ENCODE measurements at places on chromosomes 1 and 21.

GRCh38 chr1:33165209-33165608, 16.6 kb downstream of the TRIM62 start:
- no peak for DNase-seq

DNA sequence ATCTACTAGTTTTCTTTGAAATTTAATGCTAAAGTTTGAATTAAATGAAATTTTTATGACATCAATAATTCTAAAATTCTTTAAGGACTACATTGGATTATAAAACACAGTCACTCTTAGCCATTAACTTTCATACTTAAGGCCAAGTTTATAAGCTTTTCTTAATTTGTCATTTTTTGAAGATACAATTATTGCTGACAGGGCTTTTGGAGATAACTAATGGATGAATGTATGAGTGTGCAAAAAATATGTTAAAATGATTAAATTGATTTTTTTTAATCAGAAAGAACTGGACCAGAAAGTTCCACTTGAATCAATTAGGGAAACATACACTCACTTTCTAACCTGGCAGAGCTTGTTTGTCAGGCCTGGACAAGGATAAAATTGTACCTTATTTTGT, 70.3 kb upstream of the CHODL start:
- DNase-seq: no peak

DNA sequence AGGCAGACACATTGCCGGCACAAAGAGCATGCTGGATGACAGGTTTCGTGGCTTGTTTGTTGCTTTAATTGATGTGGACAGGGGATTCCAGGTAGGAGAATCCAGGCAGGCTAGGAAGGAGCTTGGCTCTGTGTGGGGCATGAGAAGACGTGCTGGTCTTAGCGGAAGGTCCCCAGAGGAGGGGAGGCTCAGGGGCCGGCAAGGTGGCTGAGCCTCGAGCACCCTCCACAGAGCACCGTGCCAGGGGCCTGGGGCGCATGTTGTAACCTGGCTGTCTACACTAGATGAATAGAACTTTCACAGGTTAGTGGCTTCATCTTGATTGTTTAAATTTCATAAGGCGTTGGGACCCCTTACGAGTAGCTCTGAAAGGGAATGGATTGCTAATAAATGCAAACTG, 223.1 kb downstream of the CAMTA1 start:
- no peak for DNase-seq

- no peak for DNase-seq
Observed at GRCh38 chr1:41371630-41372599, 10.7 kb downstream of the FOXO6 start.

DNA sequence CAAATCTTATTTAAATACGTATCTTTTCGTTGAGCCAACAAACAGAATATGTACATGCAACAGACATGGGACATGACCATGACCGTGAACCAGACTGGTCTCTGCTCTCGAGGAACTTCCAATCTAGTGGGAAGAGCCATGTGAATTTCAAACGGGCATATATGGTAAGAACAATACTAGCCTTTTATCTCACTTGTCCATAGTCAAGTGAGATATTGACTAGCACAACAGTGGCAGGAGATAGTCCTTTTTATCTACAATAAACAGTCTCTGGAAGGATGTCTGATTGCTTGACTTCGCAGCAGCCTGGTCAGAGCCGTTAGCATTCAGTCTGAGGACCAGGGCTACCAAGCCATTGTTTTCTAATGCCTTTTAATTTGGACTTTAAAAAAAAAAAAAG, 12.6 kb upstream of the PLA2G2C start:
- no peak for DNase-seq

- DNase-seq: no peak
Observed at GRCh38 chr1:109800291-109800690, 36.6 kb upstream of the EPS8L3 start.

DNA sequence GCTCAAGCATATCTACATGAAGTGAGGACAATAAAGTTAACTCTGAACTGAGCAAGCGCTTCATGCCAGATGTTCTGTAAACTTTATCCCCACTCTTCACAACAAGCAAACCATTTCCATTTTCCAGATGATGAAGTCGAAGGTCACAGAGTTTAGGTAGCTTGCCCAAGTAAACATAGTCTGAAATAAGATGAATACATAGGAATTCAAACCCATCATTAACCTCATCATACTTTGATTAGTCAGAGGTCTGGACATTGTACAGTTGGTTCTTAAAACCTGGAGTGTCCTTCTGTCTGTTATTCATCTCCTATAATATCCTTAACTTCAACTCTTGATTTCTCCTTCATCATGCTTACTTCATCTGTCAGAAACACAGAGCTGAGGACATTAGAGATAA, 180.3 kb upstream of the C8B start:
- DNase-seq: no peak

- DNase-seq: no peak
Observed at GRCh38 chr1:72516826-72517225, 234.5 kb upstream of the NEGR1 start.

DNA sequence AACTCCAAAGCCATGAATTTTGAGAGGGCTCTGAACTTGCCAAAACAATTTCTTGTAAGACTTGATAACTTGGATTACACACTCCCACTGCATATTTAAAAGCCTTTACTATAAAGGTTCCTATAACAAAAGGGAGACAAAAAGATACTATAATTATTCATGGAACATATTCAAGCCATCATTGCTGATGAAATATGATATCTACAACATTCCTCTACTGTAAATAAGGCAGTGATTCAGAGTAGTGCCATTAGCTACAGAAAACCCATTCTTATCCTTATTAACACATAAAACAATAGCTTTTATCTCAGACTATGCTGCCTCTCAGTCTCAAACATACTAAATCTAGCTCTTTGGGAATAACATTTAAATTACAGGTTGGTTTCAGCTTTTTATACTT, 675.5 kb upstream of the CXADR start:
- DNase-seq: no peak

- DNase-seq: no peak
Observed at GRCh38 chr21:34852448-34852847, 183.7 kb downstream of the CLIC6 start.

DNA sequence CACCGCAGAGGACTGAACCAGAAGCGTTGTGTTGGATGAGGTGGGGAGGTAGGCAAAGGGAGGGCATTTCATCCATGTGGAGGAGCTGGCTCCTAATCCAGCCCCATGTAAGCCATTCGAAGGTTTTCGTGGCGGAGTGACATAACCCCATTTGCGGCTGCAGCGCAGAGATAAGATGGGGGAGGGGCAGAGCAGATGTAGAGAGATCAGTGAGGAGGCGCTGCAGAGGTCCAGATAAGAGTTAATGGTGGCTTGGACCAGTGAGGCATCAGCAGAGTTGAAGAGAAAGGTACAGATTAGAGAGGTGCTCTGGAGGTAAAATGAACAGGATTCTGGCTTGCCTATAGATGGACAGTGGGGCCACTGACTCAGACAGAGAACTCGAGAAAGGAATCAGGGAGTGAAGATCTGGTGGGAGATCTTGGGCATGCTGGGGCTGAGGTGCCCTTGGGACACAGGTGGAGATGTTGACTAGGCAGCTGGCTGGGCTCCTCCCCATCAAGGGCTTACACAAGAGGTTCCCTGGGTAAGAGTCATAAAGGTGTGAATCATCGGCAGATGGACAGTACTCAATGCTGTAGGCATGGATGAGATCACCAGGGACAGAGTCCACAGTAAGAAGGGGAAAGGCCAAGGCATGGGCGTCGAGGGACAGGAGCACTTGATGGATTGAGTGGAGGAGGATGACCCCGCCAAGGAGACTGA, 7.8 kb upstream of the PTPRF start:
- no peak for DNase-seq

- DNase-seq: peak; percentile 21
Observed at GRCh38 chr1:38858833-38859560, 575 bp downstream of the RRAGC start.
